ENCODE measurements at places on chromosomes 13 and 19.

DNA sequence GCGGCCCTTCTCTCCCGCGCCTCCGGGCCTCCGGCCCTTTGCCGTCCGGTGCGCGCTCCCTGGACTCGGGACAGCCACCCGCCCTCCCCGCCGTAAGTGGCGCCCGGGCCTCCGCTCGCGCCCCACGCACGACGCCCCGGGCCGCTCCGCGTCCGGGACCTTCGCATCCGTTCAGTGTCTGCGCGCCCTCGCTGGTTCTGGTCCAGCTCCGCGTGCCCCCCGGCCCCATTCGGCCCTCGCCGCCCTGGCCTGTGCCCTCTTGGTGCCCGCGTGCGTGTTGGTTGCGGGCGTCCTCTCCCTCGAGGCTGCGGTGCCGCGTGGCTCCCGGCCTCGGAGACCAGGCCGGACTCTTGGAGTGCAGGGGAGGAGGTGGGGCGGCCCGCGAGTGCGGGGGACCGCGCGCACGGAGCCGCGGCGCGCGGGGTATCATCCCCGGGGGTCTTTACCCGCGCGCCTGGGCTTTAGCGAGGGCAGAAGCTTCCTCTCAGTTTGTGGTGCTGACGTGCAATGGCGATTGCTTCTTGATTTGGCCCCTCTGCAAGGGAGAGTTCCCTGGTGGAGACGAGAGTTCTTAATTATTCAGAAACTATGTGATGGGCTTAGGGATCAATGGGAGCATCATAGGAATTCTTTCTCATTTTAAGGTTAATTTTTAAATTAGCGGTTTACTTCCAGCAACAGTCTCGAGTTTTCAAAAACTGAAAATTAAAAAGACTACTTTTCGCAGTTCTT lies 757 bp downstream of the WASF3 start:
- no peak for DNase-seq

GRCh38 chr13:71577127-71577526 lies 289.9 kb downstream of the DACH1 start:
- DNase-seq, result no peak

DNA sequence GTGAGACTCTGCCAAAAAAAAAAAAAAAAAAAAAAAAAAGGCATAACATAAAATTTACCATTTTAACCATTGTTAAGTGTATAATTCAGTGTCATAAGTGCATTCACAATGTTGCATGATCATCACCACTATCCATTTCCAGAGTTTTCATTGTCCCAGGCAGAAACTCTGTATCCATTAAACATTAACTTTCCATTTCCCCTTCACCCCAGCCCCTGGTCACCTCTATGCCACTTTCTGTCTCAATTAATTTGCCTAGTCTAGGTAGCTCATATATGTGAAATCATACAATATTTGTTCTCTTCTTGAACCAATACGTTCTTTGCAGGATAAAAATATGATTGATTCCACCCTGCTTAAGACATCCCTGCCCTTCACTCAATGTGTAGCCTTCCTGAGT lies 31.0 kb upstream of the VWA8 start:
- no peak for DNase-seq

- DNase-seq, result no peak
These were observed 16.5 kb upstream of the CACTIN start for GRCh38 chr19:3642987-3643673.

DNA sequence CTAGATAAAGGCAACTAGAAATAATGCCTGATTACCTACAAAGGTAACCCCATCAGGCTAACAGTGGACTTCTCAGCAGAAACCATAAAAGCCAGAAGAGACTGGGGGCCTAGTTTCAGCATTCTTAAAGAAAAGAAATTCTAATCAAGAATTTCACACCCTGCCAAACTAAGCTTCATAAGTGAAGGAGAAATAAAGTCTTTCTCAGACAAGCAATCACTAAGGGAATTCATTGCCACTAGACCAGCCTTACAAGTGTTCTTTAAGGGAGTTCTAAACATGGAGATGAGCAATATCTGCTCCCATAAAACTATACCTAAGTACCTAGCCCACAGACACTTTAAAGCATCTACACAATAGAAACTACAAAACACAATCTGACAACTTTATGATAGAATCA lies 823.5 kb downstream of the PCDH17 start:
- DNase-seq, result no peak

GRCh38 chr19:12715929-12716328 lies 7.8 kb downstream of the TNPO2 start:
- DNase-seq, result no peak

- DNase-seq, result no peak
These were observed 876.5 kb downstream of the PCDH9 start for GRCh38 chr13:66353664-66354063.

GRCh38 chr13:28058866-28059613 lies 41.3 kb downstream of the FLT3 start:
- DNase-seq, result no peak

DNA sequence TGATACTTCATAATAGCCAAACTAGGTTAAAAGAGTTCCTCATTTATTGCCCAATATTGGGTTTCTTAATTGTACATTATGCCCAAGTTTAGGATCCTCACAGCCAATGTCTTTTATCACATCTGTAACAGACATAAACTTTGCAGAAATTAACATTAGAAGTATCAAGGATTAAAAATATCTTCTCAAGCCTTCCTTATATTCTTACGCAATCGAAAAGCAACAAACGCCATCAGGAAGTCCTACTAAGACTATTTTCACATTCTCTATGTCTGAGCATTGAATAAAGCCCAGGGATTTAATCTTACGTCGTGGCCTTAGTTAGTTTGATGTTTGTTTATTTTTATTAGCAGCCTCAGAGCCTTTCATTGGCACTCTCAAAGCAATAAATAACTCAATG lies 1660.4 kb upstream of the MIR17HG start:
- no peak for DNase-seq

GRCh38 chr13:36374063-36374462 lies 27.9 kb upstream of the SPART start:
- DNase-seq, result no peak

DNA sequence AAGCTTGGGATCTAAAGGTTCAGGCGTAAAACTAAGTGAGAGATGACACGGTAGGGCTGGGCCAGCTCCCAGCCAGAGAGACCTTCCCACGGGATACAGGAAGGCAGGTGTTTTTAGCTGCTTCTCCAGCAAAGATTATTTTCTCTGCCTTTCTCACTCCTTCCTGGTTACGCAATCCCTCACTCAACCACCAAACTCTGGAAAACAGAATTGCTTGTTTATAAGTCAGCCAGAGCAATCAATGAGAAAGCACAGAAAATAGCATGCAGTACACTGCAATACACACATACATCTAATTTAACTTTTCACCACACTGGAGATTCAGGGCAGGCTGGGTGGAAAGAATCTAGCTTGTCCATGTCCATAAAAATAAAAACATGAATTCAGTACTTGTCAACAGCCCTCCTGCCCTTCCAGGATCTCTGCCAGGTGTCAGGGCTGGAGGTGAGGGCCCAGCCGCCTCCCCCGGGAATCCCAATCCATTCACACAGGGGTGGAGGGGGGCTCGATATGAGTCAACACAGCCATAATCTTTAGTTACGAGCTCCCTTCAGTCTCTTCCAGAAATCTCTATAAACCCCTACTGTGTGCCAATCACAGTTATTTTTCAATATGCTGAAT lies 12.2 kb downstream of the RHPN2 start:
- no peak for DNase-seq
